ENCODE measurements at places on chromosomes 3 and 15.

GRCh38 chr3:58530354-58530865 lies 6.6 kb downstream of the ACOX2 start:
- DNase-seq, result no peak

DNA sequence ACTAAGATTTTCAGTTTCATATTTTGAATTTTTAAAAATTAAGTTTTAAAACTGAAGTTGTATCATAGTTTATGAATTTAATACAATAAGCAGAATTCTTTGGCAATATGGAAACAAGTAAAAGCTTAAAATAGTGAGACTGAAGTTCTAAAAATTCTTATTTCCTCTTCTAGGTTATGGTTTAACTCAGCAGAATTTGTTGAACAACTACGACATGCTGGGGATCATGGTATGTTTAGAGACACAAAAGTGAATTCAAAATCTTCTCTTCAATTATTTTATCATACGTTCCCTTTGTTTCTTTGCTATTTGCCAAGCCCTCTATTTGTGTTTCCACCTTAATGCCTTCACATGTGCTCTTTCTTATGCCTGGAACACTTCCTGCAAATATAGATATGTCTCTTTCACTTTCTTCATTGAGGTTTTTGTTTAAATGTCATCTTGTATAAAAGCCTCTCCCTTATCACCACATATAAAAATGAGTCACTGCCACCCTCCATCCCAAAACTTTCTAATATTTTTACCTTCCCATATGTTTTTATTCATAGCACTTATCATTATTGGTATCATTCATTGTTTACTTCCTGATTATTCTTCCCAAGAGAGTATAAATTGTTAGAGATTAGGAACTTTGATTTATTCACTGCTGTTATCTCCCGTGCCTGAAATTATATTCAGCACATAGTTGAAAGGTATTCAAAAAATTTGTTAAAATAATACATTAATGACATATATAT lies 6.4 kb downstream of the SUCNR1 start:
- no peak for DNase-seq

GRCh38 chr15:81454024-81454423 lies 80.0 kb upstream of the TMC3 start:
- no peak for DNase-seq

GRCh38 chr3:50665081-50665840 lies 9.5 kb upstream of the DOCK3 start:
- no peak for DNase-seq

DNA sequence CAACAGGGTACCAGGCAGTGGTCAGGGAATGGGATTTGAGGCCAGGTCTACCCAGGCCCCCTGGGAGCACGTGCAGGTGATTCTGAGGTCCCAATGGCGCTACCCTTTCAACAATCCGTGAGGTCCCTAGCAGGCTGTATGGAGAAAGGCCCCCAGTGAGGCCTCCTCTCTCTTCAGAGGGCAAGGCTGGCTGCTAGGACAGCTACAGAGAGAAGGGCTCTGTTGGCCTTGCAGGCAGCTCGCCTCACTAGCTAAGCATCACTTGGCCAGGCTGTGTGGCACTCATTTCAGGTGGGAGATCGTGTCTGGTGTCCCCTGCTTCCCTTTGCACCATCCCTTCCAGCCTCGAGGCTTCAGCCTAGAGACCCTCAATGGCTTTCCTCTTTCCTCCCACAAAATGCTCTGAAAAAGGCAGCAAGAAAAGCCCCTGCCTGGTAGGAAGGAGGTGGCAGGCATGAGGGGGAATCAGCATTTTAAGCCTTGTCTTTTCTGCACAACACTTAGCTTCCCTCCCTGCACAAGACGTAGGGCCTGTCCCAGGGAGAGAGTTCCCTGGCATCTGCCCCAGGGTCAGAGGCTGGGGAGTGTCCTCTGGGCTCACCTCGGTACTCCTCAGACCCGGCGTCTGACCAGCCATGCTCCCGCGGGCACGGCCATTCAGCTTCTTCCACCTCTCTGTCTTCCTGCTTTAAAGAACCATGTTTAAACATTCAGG lies 111.8 kb downstream of the ASB7 start:
- no peak for DNase-seq

- DNase-seq, result no peak
Observed at GRCh38 chr3:141597931-141598330, 111.1 kb downstream of the RASA2 start.

GRCh38 chr15:74552773-74553441 lies 11.9 kb downstream of the ARID3B start:
- DNase-seq, result no peak

GRCh38 chr3:13687517-13687943 lies 138.6 kb downstream of the FBLN2 start:
- DNase-seq, result no peak

DNA sequence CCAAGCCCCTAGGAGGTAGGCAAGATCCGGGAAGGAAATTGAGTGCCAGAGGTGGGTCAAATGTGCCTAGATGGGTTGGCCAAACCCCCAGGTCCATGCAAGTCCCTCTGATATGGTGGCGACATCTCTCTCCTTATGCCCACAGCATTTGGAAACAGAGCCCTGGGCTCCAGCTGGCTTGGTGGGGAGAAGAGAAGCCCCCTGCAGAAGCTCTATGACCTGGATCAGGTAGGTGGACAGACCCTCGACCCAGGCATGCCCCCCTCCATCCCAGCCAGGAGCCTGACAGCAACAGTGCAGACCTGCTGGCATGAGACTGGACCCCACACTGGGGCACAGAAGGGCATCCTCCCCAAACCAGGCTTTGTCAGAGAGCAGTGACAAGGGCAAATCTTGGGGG lies 12.2 kb downstream of the CHST13 start:
- no peak for DNase-seq

- no peak for DNase-seq
Observed at GRCh38 chr3:4533489-4534443, 40.6 kb downstream of the ITPR1 start.

GRCh38 chr3:116191409-116191808 lies 253.9 kb downstream of the LSAMP start:
- no peak for DNase-seq

GRCh38 chr3:43796041-43796596 lies 105.4 kb downstream of the ABHD5 start:
- DNase-seq, result no peak

GRCh38 chr3:28916713-28917499 lies 364.0 kb upstream of the RBMS3 start:
- DNase-seq, result peak; percentile 52

- no peak for DNase-seq
Observed at GRCh38 chr15:67678993-67679392, 136.5 kb downstream of the MAP2K5 start.

- DNase-seq, result no peak
Observed at GRCh38 chr3:13114811-13115575, 41.8 kb upstream of the IQSEC1 start.

- no peak for DNase-seq
Observed at GRCh38 chr3:55476515-55476914, 10.6 kb downstream of the WNT5A start.

- DNase-seq, result no peak
Observed at GRCh38 chr3:59310736-59311135, 260.9 kb upstream of the CFAP20DC start.

DNA sequence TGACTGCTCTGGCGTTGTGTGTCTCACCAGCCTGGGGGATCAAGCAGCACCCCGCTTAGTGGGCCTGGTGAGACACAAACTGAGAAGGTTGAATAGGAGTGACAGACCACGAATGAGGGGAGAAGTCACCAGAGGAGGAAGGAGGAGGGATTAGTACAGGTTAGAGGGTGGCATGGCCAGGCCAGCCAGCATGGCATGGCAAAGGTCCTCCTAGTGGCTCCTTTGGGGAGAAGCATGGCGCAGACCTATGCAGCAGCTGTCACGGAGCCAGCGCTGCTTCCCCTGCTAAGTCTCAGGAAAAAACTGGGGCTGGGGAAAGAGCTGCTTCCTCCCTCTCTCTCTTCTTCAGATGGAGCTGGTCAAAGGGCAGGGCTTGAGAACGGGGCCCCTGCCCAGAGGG lies 48.6 kb downstream of the ZDHHC3 start:
- no peak for DNase-seq

DNA sequence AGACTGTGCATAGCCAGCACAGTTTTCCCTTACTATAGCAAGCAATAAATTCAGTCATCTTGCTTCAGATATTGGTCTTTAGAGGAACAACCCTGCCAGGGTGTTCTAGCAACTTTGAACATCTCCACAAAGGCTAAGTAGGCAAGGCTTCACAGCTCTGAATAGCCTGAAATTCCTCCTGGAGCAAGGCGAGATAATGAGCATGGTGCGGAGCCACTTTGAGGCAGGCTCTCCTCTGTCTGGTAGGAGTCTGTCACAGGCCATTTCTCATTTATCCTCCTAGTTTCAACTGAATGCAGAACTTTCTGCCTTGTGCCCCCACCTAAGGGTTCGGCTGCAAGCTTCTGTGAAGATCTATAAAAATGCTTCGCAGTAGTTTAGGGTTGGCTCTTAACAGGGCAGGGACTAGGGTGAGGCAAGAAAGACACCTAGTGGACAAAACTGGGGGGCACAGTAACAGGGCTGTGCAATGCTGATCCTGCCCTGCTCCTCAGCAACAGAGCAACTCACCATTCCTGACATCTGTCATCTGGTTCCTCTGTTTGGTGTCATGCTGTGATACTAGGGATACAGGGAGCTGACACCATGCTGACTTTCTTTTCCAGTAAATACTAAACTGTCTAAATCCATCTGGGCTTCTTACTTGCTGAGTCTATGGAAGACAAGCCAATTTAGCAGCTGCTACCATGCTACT lies 16.6 kb upstream of the EHHADH start:
- DNase-seq, result no peak

- DNase-seq, result no peak
Observed at GRCh38 chr15:31080591-31081014, 20.9 kb downstream of the TRPM1 start.

- no peak for DNase-seq
Observed at GRCh38 chr3:38101811-38102443, 35.0 kb downstream of the ACAA1 start.

DNA sequence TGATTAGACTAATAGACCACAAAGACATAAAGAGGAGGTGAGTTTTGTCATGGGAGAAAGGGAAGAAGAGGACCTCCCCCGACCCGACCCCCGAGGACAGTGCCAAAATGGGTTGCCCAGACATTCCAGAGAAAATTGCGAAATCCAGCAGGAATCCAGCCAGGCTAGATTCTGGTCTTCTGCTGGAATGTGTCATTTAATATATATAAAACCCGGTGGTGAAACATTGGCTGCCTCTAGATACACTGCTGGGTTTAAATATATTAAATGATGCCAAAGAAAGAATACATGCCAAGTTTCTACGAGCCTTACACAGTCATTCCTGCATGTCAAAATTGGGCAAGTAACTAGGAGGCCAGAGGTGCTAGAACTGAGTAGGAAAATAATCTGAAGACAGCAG lies 45.3 kb upstream of the SPESP1 start:
- peak; percentile 14 for DNase-seq

- no peak for DNase-seq
Observed at GRCh38 chr3:11784971-11785377, 61.7 kb downstream of the TAMM41 start.

- no peak for DNase-seq
Observed at GRCh38 chr15:38612159-38612863, 47.7 kb upstream of the RASGRP1 start.

GRCh38 chr3:49296781-49297411 lies 19.9 kb upstream of the C3orf62 start:
- DNase-seq, result no peak

DNA sequence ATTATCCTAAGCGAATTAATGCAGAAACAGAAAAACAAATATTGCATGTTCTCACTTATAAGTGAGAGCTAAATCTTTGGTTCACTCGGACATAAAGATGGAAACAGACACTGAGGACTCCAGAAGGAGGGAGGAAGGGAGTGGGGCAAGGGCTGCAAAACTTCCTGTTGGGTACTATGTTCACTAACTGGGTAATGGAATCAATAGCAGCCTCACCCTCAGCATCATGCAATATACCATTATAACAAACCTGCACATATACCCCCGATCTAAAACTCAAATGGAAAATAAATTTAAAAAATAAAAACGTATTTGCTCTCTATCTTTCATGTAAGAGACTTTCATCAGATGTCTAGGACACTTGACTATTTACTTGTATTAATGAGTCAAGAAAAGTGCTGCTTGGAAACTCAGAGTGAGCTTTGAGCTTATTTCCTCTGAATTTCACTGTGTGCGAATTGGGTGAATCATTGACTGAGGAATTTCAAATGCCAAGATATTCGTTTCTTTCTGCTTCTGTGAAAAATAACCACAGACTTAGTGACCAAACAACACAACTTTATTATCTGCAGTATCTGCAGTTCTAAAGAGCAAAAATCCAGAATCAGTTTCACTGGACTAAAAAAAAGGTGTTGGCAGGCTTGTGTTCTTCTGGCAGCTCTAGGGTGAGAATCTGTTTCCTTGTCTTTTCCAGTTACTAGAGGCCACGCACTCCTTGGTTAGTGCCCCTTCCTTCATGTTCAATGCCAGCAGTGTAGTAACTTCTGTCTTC lies 18.4 kb downstream of the TM4SF18 start:
- DNase-seq, result peak; percentile 41

DNA sequence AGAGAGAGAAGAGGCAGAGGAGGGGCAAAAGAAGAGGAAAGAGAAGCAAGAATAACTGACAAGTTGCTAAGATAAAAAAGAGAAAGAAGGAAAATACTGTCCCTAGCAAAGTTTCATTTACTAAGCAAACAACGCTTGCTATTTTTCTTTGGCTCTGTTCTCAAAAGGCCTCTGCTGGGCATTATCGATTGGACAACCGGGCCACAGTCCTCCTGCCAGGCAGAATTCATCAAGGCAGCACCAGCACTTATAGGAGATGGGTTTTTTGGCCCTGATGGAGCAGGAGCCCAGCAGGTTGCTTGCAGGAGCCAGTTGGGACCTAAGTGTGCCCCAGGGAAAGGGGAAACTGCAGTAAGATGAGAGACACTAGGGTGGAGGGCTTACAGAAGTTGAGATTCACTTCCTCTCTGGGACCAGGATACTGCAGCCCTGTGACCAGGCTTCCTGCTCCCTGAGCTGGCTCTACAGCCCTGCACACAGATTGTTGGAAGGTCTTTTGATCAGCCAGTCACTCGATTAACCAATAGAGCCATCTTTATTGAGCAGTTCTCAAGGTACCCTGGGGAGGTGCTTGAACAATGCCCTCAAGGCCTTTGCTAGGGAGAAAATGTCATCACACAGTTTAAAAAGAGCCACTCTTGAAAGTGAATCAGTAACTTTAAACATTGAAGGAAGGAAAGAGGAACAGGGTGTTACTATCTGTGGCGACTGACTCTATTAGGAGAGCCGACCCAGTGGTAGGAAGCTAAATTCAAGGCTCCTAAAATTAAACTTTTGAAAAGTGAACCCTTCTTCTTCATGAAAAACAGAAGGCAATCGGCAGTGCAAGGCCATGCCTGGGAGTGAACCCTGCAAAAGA lies 28.8 kb upstream of the GLCE start:
- no peak for DNase-seq

GRCh38 chr3:18153571-18154173 lies 271.5 kb downstream of the SATB1 start:
- DNase-seq, result peak; percentile 29

- no peak for DNase-seq
Observed at GRCh38 chr15:40458495-40459371, 12.1 kb upstream of the CHST14 start.

DNA sequence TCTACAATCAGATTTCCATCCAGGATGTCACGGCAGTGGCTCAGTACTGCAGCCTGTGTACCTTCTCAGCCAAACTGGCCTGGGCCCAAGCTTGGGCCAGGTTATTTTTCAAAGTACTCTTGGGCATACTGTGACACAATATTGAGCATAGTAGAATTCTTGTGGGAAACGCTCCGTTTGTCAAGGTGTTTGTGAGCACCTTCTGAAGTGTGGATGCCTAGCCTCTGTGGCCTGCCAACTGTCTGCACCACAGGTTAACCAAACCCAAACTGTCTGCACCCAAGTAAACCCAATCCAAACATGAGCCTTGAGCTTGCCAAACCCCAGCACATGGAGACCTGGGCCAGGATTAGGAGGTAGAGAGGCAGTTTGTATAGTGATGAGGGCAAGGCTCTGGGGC lies 25.4 kb downstream of the CTDSPL start:
- no peak for DNase-seq

Measured in AG09319 (cell line).